ENCODE measurements at places on chromosomes 5 and 9. TPM values are rescaled to one million over a fixed set of nuclear protein-coding genes. Genes with fewer than 3 reads are reported as not detected.
A peak's percentile ranks its signal among the peaks of the same experiment; 100 is the strongest.

DNA sequence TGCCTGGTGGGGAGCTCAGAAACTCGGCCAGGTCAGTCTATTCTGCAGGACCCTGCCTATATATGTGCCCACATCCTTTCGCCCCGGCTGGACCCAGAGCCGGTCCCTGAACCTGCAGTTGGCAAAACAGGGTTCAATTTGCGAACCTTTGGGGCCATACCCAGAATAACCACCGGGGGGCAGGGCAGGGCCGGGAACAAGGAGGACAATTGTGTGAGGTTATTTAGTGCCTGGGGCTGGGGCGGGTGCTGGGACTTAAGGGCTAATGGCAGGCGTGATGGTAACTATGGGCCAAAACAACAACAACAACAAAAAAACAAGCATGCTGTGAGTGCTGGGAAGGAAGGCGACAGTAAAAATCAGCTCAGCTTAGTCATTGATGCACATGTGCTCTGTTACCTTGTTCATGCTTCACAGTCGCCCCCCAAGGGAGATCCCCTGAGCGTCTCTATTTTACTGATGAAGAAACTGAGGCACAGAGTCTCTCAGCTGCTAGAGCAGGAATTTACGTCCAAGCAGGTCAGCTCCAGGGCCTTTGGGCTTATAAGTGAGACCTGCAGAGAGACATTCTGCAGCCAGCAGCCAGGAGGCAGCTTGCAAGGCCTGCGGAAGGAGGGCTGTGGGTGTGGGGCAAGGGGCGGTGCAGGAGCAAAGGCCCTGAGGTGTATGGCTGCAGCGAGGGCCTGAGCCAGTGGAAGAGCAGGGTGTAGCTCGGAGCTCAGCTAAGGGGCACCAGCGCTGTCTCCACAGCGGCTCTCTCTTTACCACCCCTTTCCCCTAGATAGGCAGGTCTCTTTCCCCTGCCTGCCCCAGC lies 106.0 kb downstream of the PHF2 start:
- H3K27me3 ChIP-seq: no peaks in the 10 kb centered on the region
- H3K4me3 ChIP-seq: no peak overlapping the region
- DNase-seq: peak; percentile 63
- no peaks in the 10 kb centered on the region for H3K4me1 ChIP-seq
- H3K27ac ChIP-seq: no peak overlapping the region

- H3K36me3 ChIP-seq: no peaks in the 10 kb centered on the region
- H3K27ac ChIP-seq: no peak overlapping the region
- no peak overlapping the region for H3K4me3 ChIP-seq
- no peaks in the 10 kb centered on the region for H3K27me3 ChIP-seq
These were observed 112.6 kb downstream of the TMC1 start for GRCh38 chr9:72633966-72634365.

GRCh38 chr9:129423216-129423615 lies 197.7 kb downstream of the C9orf50 start:
- no peaks in the 10 kb centered on the region for H3K27me3 ChIP-seq
- H3K4me3 ChIP-seq: no peak overlapping the region
- no peaks in the 10 kb centered on the region for H3K4me1 ChIP-seq
- no peak overlapping the region for H3K27ac ChIP-seq
- H3K36me3 ChIP-seq: no peaks in the 10 kb centered on the region

DNA sequence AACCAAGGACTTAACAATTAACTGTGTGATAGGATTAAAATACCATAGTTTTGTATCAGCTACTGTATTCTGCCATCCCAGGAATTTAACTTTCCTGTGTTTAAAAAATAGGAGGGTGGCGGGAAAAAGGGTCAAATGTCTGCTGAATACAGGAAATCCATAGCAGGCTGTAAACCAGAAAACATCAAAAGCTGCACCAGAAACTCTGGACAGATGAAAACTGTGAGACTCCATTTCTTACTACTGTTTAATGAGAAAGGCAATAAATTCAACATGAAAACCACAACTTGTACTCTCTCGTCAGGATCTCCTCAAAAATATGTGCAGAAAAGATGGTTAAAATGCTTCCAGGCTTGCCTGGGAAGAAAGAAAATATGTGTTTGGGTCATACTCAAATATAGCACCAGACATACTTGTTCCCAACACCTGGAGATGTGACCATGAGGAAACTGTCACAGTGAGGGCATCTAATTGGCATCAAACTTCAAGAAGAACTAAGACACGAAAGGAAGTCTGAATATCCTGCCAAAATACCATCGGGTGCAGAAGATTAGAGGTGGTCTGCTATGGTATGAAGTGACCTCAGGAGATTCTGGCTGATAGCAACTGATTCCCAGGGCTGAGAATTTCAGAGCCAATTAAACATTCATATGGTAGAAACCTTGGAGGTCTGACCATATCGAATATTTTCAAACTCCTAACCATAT lies 164.7 kb upstream of the TARS1 start:
- H3K36me3 ChIP-seq: no peaks in the 10 kb centered on the region
- no peaks in the 10 kb centered on the region for H3K27me3 ChIP-seq
- no peaks in the 10 kb centered on the region for H3K4me1 ChIP-seq
- H3K27ac ChIP-seq: no peak overlapping the region
- H3K4me3 ChIP-seq: no peak overlapping the region

DNA sequence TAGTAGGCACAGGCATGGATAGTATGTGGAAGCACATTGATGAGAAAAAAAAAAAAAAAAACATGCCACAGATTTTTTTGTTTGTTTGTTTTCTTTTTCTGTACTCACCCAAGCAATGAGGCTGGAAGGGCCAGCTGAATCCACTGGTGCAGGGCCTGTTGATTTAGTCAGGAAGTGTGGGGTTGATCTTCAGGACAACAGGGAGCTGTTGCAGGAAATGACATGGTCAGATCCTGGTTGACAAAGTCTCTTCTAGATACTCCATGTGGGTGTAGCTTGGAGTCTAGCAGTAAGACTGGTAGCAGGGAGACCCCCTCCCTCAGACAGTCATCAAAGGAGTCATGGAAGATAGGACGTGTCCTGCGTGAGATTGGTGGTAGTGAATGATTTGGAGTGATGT lies 191.8 kb downstream of the PAPPA start:
- H3K4me1 ChIP-seq: no peaks in the 10 kb centered on the region
- peaks cover 5% of the 10 kb centered on the region for H3K36me3 ChIP-seq
- no peak overlapping the region for H3K4me3 ChIP-seq
- H3K27me3 ChIP-seq: no peaks in the 10 kb centered on the region
- H3K27ac ChIP-seq: no peak overlapping the region
- DNase-seq: no peak

GRCh38 chr5:14581891-14582796 lies 552 bp downstream of the OTULINL start:
- no peaks in the 10 kb centered on the region for H3K27me3 ChIP-seq
- H3K4me3 ChIP-seq: peak overlapping the region; percentile 39

GRCh38 chr9:89677702-89678395 lies 73.0 kb downstream of the GADD45G start:
- no peaks in the 10 kb centered on the region for H3K4me1 ChIP-seq
- no peak overlapping the region for H3K27ac ChIP-seq
- no peaks in the 10 kb centered on the region for H3K36me3 ChIP-seq
- DNase-seq: no peak

GRCh38 chr9:106220415-106220814 lies 526.1 kb downstream of the TMEM38B start:
- no peaks in the 10 kb centered on the region for H3K36me3 ChIP-seq
- no peaks in the 10 kb centered on the region for H3K4me1 ChIP-seq
- H3K4me3 ChIP-seq: no peak overlapping the region
- no peak overlapping the region for H3K27ac ChIP-seq
- no peak for DNase-seq

- DNase-seq: peak; percentile 37
- no peaks in the 10 kb centered on the region for H3K27me3 ChIP-seq
- no peak overlapping the region for H3K4me3 ChIP-seq
- H3K4me1 ChIP-seq: no peaks in the 10 kb centered on the region
- H3K36me3 ChIP-seq: no peaks in the 10 kb centered on the region
- H3K27ac ChIP-seq: no peak overlapping the region
These were observed 54.8 kb upstream of the ANGPTL2 start for GRCh38 chr9:127177231-127177630.

GRCh38 chr9:78807286-78807685 lies 510.4 kb downstream of the PSAT1 start:
- H3K27me3 ChIP-seq: no peaks in the 10 kb centered on the region
- H3K27ac ChIP-seq: no peak overlapping the region
- no peak overlapping the region for H3K4me3 ChIP-seq
- no peaks in the 10 kb centered on the region for H3K4me1 ChIP-seq
- DNase-seq: no peak
- H3K36me3 ChIP-seq: no peaks in the 10 kb centered on the region

- peak; percentile 91 for DNase-seq
- no peaks in the 10 kb centered on the region for H3K36me3 ChIP-seq
- no peak overlapping the region for H3K4me3 ChIP-seq
- no peak overlapping the region for H3K27ac ChIP-seq
- H3K27me3 ChIP-seq: no peaks in the 10 kb centered on the region
These were observed 14.2 kb upstream of the RALGDS start for GRCh38 chr9:133135146-133135745.

- H3K4me3 ChIP-seq: no peak overlapping the region
- H3K4me1 ChIP-seq: no peaks in the 10 kb centered on the region
- no peaks in the 10 kb centered on the region for H3K36me3 ChIP-seq
These were observed 79.2 kb downstream of the KCTD16 start for GRCh38 chr5:144249755-144250464.

DNA sequence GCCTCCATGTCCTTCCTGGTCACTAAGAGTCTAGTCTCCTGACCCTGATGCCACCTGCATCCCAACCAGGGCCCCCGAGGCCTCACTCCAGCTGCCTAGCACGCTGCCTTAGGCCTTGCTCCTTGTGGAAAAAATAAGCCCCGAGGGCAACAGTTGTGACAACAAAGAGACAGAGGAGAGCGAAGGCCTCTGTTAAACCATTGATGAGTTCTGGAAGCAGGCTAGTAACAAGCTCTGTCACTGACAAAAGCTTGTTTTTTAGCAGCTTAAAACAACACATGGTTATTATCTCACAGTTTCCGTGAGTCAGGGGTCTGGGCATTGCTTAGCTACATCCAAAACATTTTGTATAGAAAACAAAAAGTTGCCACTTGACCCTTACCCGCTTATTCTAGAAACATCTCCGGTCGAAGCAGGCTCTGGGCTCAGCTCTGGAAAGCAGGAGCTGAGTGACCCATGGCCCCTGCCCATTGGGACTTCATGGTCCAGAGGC lies 48.2 kb upstream of the TBC1D2 start:
- H3K27me3 ChIP-seq: no peaks in the 10 kb centered on the region
- H3K4me3 ChIP-seq: no peak overlapping the region
- H3K27ac ChIP-seq: no peak overlapping the region
- no peaks in the 10 kb centered on the region for H3K4me1 ChIP-seq
- H3K36me3 ChIP-seq: no peaks in the 10 kb centered on the region
- DNase-seq: no peak

GRCh38 chr9:36748322-36748899 lies 175.7 kb downstream of the MELK start:
- no peaks in the 10 kb centered on the region for H3K4me1 ChIP-seq
- no peaks in the 10 kb centered on the region for H3K36me3 ChIP-seq
- DNase-seq: no peak
- H3K27me3 ChIP-seq: no peaks in the 10 kb centered on the region

DNA sequence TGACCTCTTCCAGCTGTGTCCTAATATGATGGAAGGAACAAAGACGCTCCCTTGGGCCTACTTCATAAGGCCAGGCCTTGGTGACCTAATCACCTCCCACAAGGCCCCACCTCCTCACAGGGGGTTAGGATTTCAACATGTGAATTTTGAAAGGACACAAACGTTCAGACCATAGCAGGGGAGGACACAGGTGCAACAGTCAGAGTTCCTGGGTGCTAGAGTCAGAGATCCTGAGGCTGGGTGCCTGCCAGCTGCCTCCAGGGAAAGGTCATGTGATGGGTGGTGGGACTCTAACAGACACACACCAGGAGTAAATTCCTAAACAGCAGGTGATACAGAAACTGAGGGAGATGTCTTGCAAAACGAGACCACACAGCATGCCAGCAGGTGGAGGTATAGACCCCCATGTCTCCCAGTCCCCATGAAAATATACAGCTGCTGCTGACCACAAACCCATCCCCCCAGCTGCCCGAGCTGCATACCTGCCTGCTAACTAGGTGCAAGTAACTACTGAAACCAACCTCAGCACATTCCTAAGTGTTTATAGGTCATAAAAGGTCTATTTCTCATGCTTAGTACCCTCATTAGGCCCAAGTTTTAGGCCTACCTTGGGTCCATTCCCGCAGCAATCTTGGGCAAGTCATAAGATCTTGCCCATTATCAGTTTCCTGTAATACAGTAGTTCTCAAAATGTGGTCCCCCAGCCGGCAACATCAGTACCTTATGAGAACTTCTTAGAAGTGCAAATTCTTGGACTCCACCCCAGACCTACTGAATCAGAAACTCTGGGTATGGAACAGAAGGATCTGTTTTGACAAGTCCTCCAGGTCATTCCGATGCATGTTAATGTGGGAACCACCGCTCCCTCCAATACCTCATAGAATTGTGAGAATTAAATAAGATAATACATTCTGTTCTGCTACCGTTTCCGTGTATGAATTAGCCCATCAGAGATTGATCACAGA lies 245.3 kb downstream of the ENC1 start:
- no peak for DNase-seq
- no peaks in the 10 kb centered on the region for H3K27me3 ChIP-seq
- no peaks in the 10 kb centered on the region for H3K4me1 ChIP-seq
- no peak overlapping the region for H3K27ac ChIP-seq

DNA sequence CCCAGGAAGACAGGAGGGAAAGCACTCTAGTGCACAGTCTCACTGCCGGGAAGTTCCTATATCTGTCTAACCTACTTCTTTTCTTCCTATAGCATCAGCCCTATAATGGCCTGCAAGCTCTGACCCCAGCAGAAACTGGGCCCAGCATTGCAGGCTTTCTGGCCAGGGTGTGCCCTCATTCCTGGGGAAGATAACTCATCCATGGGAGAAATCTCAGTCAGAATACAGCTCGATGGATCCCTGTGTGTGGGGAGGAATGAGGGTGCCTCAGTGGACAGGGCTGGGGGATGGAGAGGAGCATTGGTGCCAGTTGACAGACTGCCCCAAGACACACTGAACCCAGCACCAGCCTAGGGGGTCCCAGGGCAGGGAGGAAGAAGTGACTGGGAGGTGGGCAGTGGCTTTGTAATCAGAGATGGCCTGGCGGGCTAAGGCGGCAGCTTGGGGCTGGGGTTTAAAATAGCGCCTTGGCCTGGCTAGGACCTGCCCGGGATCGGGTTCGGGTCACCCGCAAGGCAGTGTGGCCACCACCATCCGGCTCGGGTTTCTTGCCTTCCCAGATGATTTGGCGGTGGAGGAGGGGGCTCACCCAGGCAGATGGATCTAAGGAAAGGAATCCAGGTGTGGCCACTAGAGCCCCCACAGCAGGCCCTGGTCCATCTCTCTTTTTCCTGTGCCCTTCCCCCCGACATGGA lies 7.6 kb upstream of the CXXC5 start:
- no peak overlapping the region for H3K27ac ChIP-seq
- H3K4me1 ChIP-seq: no peaks in the 10 kb centered on the region
- H3K4me3 ChIP-seq: no peak overlapping the region
- DNase-seq: peak; percentile 76
- no peaks in the 10 kb centered on the region for H3K36me3 ChIP-seq

The LVRN gene
- total RNA-seq: 1.4 TPM

The ANKRD18A gene
- 0.06 TPM for total RNA-seq

The ADRA1B gene
- 16.0 TPM for total RNA-seq

The TSSK1B gene
- not detected for total RNA-seq

The CCDC152 gene
- total RNA-seq: 0.78 TPM

The TLX3 gene
- not detected for total RNA-seq

The BTNL9 gene
- 16.8 TPM for total RNA-seq

Measured in aorta (tissue), 5 donors.